ENCODE measurements at places on chromosomes 2 and 18.

- no peak for DNase-seq
These were observed 148.3 kb downstream of the GRB14 start for GRCh38 chr2:164473021-164473420.

DNA sequence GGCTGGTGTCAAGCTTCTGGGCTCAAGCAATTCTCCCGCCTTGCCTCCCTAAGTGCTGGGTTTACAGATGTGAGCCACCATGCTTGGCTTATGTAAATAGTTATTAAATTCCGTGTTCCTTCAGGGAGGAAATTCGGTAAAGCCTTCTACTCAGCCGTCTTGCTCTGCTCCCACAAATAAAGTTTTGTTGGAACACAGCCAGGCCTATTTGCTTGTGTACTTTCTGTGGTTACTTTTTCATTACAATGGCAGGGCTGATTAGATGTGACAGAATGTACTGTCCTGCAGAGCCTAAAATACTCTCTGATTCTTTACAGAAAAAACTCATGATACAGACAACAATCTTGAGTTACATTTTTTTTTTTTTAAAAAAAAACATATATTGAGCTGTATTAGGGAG, 68.8 kb upstream of the TACR1 start:
- no peak for DNase-seq

DNA sequence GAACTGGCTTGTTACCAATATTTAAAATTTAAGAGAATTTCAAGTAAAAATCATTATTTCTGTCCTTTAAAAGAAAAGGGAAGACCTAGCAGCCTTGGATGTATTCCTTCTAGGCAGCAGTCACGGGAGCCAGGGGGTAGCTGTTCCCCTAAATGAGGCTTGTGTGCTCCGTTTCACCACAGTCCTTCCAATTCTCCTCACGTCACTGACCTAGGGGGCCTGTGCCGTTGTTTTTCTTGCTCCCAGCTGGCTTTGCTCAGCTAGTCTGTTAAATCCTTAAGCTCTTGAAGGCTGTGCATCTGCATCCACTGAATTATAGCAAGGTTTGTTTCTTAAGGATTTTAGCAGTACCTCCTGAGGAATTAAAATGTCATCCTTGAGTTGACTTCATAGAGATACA, 9.9 kb downstream of the KLHL23 start:
- no peak for DNase-seq

- DNase-seq, result no peak
These were observed 29.1 kb downstream of the SP140L start for GRCh38 chr2:230356084-230356483.

GRCh38 chr18:77079088-77079487, 53.5 kb downstream of the MBP start:
- no peak for DNase-seq
